ENCODE measurements at places on chromosomes 1 and 21.

DNA sequence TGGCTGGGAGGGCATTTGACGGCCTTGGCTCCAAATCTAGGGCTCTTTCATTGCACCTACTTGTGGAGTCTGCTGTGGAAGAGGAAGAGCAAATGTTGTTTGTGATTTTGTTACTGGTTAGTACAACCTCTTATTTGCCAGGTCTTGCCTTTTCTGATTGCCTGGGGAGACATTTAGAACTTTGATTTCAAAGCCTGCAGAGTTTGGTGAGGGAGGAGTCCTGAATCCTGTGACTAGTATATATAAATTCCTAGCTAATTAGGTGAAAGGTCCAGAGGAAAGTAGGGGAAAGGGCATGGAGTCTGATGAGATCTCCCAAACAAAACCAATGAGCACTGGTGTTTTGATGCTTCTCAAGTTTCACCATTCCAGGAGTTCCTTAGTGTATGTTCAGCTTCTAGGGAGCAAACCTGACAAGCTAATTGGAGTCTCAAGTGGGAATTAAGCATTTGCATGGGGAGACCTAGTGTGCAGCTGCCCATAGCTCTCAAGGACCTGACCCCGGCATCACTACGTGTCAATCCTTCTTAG is 5.1 kb upstream of the HMGCS2 start:
- no peak for DNase-seq

- DNase-seq = no peak
Observed at GRCh38 chr1:109882288-109883245, 28.1 kb upstream of the CSF1 start.

DNA sequence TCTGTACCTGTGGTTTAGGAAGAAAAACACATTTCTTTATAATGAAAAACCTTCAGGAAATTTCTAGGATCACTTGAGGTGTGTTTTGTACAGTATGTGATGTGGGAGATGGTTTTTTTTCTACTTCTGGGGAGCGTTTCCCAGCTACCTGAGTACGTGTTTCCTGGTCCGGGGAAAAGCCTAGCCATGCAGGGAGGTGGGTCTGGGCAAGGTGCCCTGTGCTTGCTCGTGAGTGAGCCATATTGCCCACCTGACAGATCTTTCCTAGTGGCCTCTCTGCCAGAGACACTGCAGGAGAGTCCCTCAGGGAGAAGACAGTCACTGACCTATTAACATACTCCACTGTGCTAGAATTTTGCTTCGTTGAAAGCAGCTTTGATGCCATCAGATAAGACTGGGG is 41.3 kb downstream of the TRPM2 start:
- DNase-seq = no peak

DNA sequence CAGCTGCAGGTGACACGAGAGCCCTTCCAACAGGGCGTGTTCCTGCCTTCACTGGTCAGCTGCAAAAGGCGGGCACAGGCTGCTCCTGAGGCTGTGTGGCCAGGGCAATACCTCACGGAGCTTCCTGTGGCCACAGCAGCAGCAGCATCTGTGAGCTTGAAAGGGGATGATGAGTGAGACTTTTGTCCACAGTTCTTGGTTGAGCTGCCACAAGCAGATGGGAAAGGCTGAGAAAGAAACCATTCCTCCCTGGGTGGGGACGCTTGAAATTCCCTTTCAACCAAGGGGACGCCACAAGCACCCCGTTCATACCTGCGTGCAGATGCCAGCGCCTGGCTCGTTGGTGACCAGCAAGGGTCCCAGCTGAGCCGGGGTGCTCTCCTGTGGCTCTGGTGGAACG is 37.6 kb downstream of the B3GALT5 start:
- DNase-seq = no peak

DNA sequence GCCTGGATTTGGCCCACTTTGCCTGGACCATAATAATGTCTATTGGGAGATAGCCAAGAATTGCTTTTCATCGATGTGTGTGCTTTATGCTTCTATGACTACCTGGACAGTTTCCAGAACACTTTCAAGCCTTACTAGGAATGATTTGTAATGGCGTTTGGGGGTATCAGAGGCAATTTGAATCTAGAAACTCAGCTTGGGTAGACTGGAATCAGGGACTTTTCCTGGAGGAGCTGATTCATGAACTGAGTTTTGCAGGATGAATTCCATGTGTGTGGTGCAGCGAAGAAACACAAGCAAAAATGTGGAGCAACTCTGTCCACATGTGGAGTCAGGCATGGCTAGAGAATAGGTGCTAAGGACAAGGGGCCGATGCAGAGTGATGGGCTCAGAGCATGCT is 11.9 kb upstream of the TMEM61 start:
- no peak for DNase-seq

- no peak for DNase-seq
Observed at GRCh38 chr1:173960625-173961024, 43.5 kb upstream of the SERPINC1 start.

GRCh38 chr1:155106862-155107261 is 20.8 kb upstream of the EFNA1 start:
- no peak for DNase-seq

GRCh38 chr1:214276786-214277185 is 4.2 kb upstream of the SMYD2 start:
- DNase-seq = no peak

GRCh38 chr1:89518221-89518631 is 6.4 kb upstream of the LRRC8B start:
- DNase-seq = no peak

DNA sequence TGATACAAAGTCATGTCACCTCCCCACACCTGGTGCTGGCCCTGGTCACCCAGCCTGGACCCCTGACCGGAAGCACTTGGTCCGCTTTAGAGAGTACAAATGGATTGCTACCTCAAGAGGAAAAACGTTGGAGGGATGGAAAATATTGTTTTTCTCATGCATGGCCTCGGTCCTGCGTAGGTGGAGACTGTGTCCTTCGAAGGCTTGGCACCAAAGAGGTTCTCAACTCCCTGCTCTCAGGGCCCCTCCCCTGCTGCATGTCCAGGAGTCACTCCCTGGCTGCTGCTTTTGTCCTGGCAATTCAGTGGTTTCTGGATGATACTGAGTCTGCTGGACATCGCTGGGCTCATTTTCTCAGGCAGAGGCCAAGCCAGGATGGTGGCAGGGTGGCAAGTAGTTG is 529.8 kb downstream of the KIF26B start:
- no peak for DNase-seq

DNA sequence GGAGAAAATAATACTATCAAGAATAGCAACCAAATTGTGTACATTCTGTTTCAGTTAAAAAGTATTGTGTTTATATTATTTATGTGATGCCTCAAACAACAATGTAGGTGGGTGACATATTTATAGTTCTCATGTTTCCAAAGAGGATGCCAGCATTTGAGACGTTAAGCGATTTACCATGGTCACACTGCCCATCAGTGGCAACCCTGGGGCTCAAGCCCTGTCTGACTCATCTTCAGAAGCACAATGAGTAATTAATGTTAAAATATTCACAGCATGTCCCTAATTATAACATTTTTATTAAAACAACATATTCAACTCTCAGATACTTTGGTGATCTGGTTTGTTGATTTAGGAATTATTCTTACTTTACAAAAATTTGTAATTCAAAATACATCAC is 409.4 kb downstream of the BRINP3 start:
- DNase-seq = no peak

DNA sequence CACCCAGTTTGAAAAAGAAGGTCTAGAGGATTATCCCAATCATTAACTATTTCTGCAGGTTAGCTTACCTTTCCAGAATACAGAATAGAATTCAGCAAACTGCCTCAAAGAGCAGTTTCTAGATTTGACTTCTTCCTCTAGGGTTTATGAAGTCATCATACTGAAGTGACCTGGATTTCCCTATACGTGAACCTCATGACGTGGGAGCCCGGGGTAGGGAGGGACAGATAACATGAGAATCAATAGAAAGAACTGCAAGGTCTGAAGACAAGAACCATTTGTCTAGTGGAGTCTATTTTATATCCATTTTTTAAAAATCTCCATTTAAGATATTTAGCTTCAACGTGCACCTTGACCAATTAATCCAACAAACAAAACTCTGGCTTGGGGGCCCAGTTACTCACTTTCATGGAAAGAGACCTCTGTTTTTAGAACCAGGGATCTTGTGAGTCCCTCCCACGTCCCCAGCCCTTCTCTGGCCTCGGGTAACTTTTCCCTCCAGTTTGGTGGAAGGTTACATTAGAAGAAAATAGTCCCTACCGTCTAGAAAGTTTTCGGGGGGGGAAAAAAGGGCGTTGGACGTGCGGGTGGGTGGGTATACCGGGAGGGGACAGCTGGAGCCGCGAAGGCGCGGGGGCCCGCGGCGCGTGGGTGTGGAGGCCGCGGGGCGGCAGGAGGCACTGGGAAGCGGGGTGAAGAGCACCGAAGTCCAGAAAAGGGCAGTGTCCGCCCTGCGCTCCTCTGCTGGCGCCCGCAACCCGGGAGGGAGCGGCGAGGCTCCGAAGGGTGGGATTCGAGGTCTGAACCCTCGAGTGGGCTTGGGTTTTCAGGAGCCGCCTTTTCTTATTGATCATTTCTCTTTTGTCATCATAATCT is 13.8 kb upstream of the POGZ start:
- DNase-seq = no peak

- DNase-seq = no peak
Observed at GRCh38 chr1:216450227-216450626, 27.0 kb upstream of the USH2A start.

GRCh38 chr1:62221171-62221570 is 26.5 kb downstream of the L1TD1 start:
- DNase-seq = no peak

- DNase-seq = no peak
Observed at GRCh38 chr1:211843018-211843417, 12.5 kb upstream of the LPGAT1 start.

Measured in stimulated activated CD8-positive, alpha-beta memory T cell treated with anti-CD3 and anti-CD28 coated beads, Interleukin-7, amount 100 ng/mL, for 1 hour (primary cell).